H7 (cell line): ENCODE measurements at places on chromosomes 1 and 21. TPM values are rescaled to one million over a fixed set of nuclear protein-coding genes. Genes with fewer than 3 reads are reported as not detected.

DNA sequence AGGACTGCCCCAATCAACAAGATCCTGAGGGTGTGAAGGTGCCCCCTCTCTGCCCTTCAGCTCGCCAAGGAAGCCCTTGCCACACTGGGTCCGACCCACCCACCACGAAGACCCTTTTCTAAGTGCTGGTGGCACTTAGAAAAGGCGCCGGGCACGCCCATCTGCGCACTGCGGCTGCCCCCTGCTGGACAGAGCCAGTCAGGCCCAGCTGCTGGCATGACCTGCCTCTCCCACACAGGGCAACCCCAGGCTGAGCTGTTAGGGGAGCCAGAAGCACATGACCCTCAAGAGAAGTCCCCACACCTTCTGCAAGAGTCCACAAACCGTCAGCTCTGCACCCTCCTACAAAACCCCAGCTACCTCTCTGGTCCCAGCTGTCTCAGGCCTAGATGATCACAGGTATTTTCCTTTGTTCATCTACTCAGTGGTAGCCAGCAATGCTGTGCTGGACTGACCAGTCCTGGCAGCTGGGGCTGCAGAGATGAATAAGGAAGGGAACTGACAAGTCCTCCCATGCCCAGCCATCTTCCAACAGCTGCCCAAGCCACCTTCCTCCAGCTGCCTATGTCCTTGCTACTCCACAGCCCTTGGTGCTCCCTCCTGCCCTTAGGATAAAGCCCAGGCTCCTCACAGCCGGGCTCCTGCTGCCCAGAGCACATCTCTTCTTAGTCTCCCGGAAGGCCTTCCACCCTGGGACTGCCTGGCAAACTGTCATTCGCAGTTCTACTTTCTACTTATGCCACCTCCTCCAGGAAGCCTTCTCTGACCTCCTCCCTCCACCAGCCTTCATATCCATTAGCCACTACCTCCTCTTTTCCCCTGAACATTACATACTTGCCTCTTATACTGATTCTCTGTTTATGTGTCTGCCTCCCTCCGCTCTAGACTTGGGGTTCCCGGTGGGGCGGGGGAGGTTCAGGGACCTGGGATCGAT, 39.8 kb upstream of the ZC3H12A start:
- DNase-seq, result peak; percentile 93

DNA sequence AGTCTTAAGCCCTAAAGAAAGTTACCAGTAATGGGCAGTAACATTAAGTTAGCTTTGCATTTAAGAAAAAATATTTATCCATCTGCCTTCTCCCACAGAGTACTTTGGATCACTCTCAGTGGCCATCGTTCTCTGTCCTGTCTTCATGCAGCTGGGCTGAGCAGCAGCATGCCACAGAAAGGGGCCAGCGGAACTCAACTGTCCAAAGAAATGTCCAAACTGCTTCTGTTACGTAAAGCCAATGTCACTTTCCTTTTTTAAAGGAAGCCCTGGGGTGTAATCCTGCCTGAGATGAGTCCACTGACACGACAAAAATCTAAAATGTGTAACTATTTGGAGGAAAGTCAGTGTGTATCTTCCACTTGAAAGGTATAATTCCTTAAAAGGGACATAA, 291.6 kb downstream of the SMYD3 start:
- no peak for DNase-seq

GRCh38 chr1:190126728-190127127, 350.9 kb downstream of the BRINP3 start:
- no peak for DNase-seq

GRCh38 chr1:17485281-17485680, 45.8 kb upstream of the RCC2 start:
- DNase-seq, result peak; percentile 44

DNA sequence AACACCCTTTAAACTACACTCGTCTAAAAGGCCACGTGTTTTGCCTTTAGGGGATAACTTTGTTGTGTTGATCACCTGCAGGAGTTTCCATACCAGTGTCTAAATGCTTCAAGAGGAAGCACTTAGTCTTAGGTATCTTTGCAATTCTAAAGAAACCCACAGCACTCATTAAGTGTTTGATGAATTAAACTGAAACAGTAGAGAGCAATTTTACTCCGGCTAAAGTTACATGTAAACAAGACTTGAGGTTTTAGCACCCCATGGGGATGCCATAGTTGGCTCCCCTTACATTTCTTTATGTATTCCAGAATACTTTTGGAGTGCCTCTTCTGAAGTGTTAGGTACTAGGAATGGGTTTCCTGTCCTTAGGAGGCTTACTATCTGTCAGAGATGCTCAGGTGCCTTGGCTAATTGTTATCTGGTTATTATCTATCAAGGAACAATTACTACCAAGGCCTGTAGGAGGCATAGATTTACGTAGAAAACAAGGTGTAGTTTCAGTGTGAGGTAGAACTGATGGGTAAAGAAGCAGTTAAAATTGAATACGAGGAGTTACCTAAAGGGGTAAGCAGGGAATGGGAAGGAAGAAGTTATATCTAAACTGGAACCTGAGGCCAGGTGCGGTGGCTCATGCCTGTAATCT, 176.8 kb upstream of the SAMSN1 start:
- no peak for DNase-seq

- no peak for DNase-seq
Measured at GRCh38 chr1:185654199-185654951, 79.8 kb upstream of the HMCN1 start.

GRCh38 chr1:237677979-237678378, 212.7 kb downstream of the ZP4 start:
- no peak for DNase-seq

- DNase-seq, result no peak
Measured at GRCh38 chr1:166063701-166064100, 103.1 kb downstream of the FAM78B start.

GRCh38 chr1:226644541-226645176, 94.4 kb downstream of the ITPKB start:
- DNase-seq, result no peak

- DNase-seq, result peak; percentile 57
Measured at GRCh38 chr1:34149501-34149900, 15.5 kb downstream of the CSMD2 start.

The KRTAP13-2 gene
- not detected in 2 replicates for total RNA-seq

The ETNK2 gene
- 44.3 and 57.7 TPM in 2 replicates for total RNA-seq

The MAP7D1 gene
- total RNA-seq, result 146 TPM in 2 replicates

The LAD1 gene
- 4.3 and 4.5 TPM in 2 replicates for total RNA-seq
